ENCODE measurements at places on chromosomes 1 and 21.

DNA sequence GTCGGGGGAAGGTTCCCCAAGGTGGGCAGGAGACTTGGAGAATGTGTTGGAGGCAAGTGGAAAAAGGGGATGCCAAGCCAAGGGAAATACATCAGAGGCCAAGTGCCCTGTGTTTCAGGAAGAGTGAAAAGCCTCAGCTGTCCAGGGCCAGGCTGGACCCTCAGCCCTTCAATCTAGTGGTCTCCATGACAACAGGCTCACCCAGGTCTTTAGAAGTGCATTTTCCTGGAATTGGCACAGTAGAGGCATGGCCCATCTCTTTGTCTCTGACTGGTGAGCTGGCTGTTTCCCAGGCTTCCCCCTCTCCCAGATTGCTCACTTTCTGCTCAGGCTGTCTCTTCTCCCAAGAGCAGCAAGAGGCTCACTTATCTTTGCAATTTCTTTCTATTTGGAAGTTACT is 10.4 kb upstream of the RHBG start:
- DNase-seq, result no peak

- no peak for DNase-seq
These were observed 20.8 kb upstream of the SLC35F3 start for GRCh38 chr1:233883671-233884070.

DNA sequence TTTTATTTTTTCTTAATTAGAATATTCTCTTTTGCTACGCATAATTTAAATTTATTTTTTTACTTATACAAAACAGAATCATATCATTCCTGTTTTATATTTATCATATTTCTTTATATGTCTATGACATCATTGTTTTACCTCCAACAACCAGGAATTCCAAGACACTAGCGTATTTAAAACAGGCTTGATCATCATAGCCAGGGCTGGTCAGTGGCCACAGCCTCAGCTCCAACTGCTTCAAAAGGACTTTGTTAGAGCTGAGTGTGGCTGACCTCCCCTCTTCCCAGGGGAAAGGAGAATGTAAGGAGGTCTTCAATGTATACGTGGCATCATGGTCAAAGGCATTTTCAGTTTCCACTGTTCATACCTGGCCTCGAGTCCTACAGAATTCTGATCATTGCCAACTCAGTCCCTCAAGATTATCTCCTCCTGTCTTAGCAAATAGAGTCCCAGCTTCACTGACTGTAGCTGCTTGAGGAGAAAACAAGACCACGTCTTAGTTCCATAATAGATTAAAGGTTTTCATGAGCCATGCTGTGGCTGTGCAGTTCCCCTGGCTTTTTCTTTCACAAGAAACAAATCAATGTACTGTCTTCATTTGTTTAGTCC is 444.0 kb downstream of the PTPRC start:
- DNase-seq, result no peak

GRCh38 chr1:92372164-92372563 is 73.3 kb downstream of the RPAP2 start:
- no peak for DNase-seq

- DNase-seq, result peak; percentile 72
These were observed 21.1 kb upstream of the EPHB2 start for GRCh38 chr1:22689505-22689904.

DNA sequence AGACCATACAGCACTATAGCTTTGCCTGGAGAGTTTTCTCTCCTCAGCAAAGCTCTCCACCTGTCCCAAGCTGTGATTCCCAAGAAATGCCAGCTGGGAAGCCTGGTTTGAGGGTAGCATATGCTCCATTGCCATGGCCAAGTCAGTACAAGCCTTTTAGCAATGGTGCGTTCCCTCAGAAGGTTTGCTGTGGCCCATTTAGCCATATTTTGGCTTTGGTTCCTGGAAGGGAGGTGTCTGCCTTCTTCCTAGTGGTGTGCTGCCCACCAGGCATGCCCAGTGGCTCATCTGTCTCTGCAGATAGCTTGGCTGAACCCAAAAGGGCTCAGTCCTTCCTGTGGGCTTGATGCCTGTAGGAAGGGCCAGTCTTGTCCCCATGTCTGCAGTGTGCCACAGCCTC is 32.4 kb downstream of the GALNT2 start:
- DNase-seq, result no peak

DNA sequence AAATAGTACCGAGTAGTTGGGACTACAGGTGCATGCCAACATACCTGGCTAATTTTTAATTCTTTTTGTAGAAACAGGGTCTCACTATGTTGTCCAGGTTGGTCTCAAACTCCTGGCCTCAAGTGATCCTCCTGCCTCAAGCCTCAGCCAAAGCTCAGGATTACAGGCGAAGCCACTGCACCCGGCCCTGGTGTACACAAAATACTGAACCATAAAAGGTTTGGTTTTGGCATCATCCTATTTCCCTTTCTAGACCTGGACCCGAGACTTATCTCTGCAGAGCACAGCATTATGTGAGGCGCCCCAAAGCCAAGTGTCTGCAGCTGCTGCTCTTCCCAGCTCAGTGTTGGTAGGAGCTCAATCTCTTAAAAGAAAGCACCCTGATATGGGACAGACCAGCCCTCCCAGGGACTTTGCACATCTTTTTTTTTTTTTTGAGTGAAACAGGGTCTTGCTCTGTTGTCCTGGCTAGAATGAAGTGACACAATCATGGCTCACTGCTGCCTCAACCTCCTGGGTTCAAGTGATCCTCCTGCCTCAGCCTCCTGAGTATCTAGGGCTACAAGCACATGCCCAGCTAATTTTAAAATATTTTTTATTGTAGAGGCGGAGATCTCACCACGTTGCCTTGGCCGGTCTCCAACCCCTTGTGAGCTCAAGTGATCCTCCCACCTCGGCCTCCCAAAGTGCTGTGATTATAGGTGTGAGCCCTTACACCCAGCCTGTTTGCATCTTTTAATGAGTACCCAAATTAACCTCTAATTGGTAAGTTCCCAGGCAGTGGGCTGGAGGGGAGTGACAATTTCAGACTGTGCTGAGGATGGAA is 20.4 kb downstream of the TEX35 start:
- no peak for DNase-seq

GRCh38 chr1:166395729-166396128 is 228.9 kb upstream of the FAM78B start:
- no peak for DNase-seq

DNA sequence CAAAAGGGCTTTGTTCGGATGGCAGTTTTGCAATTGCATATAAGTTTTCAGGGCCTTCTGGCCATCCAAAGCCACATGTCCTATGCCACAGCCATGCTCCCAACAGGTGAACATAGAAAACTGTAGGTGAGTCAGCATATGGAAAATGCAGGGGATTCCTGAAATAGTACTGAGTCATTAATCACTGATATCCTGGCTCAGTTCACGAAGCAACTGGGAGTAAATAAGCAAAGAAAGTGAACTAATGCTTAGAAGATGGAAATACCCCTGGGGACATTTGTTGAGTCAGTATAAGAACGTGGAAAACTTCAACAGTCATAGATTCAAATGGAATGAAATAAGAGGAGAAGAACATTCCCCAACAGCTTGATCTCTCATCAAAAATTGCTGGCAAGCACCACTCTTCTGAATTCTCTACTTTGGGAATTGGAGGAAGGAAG is 148.9 kb upstream of the RUNX1 start:
- DNase-seq, result no peak

DNA sequence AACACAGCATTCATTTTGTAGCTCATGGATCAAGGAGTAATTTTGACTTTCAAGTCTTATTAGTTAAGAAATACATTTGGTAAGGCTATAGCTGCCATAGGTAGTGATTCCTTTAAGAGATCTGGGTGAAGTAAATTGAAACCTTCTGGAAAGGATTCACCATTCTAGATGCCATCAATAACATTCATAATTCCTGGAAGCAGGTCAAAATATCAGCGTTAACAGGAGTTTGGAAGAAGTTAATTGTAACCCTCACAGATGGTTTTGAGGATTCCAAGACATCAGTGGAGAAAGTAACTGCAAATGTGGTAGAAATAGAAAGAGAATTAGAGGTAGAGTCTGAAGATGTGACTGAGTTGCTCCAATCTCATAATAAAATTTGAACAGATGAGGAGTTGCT is 216.6 kb downstream of the GREM2 start:
- no peak for DNase-seq

GRCh38 chr1:64343823-64344190 is 126.1 kb upstream of the CACHD1 start:
- DNase-seq, result no peak

DNA sequence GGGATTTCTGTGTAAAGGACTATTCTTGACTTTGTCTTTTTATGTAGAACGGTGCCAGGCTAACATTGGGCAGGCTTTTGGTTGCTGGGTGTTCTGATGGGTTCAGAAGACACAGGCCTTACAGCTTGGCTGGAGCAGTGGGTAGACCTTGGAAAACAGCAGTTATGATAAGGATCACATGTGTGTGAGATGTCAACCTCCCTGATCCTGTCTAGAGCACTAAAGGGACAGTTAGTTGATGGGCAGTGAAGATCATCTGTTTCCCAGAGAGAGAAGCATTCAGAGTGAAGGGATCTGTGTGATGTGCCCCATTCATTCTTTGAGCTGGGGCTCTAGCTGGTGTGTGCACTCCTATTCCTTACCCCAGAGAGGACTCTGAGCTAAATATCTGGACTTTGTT is 88.0 kb downstream of the NOS1AP start:
- DNase-seq, result no peak

DNA sequence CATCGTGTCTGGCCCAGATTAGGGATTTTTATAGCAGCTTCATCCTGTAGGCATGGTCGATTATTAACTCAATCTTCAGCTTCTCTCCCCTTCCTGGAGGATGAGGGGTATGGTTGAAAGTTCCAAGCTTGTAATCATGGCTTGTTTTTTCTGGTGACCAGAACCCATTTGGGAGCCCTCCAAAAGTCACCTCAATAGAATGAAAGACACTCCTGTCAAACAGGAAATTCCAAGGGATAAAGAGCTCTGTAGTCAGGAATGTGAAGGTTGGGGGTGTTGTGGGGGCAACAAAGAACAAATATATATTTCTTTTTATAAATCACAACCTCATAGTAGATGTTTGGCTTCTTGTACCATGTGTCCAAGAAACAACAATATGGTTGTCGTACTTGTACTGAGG is 212.7 kb upstream of the ESRRG start:
- no peak for DNase-seq

GRCh38 chr1:204524986-204525385 is 8.8 kb downstream of the MDM4 start:
- no peak for DNase-seq

DNA sequence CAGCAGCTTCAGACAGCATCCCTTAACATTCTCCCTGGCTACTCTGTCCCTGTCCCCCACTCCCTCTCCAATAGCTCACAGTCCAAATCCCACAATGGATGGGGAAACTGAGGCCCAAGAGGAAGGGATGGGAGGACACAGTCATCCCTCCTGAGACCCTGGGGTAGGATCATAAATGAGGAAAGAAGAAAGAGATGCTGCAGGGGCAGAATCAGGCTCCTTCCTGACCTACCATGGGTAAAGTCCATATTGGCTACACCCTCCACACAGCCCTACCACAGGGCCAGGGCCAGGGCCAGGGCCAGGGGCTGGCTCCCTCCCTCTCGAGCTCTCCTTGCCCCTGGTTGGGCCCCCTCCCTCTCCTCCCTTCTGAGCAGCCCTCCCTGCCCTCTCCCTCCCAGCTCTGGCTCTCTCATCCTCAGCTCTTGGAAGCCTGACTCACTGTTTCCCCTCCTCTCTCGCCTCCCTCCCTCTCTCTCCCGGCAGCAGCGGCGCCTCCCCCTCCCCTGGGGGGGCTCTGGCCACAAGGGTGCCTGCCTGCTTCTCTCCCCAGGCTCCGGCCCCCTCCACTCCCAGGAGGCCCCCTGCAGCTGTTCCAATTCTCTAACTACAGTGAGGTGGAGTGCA is 4.9 kb downstream of the AHDC1 start:
- no peak for DNase-seq

DNA sequence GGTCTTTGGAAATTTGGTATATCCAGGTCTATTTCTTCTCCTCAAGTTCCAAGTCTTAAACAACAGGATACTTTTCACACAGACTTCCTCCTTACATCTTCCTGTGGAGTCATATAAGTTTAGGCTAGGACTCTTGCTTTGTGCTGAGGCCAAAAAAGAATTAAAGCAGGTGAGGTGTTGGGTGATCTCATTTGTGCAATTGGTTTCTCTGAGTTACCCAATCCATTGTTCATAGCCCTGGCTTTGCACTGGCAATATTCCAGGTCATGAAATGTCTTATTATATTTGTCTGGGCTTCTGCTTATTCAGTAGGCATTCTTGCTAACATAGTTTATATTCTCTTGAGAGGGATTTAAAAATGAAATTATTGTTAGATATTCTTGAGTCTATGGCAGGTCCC is 14.1 kb upstream of the KIAA0040 start:
- DNase-seq, result no peak

DNA sequence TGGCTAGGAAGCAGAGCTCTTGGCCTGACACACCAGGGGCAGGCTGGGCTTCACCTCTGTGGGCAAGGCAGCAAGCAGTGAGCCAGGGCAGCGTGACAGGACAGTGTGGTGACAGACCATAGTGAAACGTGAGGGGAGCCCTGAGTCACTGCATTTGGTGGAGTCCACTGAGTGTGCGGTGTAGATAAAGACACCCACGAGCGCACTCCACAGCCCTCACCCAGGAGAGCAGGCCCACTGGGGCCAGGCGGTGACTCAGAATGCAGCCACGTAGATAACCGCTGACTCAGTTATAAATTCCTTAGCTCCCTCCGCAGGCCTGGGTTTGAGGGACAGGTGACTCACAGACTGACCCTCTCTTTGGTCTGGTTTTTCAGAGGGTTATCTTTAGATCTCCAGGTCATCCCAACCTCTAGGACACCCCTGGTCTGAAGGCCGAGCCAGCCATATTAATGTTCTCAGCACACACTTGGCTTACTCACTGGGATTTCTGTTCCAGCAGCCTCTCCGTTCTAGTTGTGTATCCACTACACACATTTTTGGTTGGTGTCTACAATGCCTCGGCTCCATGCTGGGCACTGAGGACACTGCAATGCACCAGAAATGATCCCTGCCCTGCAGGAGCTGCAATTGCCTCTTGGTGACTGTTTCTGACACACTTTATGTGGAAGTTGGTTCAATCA is 90.2 kb upstream of the TSPAN2 start:
- no peak for DNase-seq

DNA sequence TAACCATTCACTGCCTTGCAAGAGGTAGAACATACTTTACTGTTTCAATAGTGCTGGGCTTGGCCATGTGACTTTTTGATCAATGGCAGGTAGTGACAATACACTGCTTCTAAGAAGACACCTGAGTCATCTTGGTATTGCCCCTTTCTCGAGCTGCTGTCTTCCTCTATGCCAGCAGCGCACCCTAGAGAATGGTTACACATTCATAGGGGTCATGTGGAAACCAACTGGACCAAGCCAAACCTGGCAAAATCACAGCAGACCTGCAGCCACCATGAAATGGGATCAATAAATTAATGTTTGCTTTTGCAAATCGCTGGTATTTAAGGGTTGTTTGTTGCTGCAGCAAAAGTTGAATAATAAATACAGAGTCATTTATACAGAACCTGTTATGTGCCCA is 122.3 kb downstream of the GRIK1 start:
- DNase-seq, result no peak

GRCh38 chr1:112320058-112320457 is 76.0 kb upstream of the CTTNBP2NL start:
- DNase-seq, result no peak

- no peak for DNase-seq
These were observed 76.9 kb downstream of the GPATCH2 start for GRCh38 chr1:217553949-217554509.
